ENCODE measurements at places on chromosomes 2 and 18.

GRCh38 chr2:72137498-72138010, 10.1 kb downstream of the CYP26B1 start:
- no peak for DNase-seq

GRCh38 chr2:238131761-238132462, 6.6 kb upstream of the KLHL30 start:
- DNase-seq, result no peak

GRCh38 chr2:98569197-98569793, 39.0 kb downstream of the COA5 start:
- DNase-seq, result no peak

GRCh38 chr2:240760121-240760520, 59.9 kb downstream of the KIF1A start:
- DNase-seq, result no peak

DNA sequence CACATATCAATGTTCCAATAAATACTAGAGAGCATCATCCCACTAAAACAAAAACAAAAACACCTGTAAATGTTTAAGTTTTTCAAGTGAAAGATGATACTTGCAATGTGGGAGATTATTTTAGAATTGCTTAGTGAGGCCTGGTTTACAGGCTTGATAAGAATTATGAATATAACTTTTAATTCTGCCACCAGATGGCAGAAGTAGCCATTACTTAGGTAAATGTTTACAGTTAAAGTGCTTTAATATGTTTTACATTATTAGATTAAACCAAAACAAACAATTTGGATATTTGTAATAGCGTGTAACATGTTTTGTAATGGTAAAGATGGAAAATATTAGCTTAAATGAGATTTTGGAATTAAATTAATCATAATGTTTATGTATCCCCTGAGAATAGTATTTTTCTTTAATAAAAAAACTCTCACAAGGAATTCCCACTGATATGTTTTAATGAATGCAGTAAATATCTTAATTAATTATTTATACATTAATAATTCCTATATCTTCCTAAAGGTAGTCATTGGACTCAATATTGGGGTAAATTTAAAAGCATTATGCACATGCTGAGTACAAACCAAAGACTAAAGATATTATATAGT, 522.0 kb downstream of the SPAG16 start:
- no peak for DNase-seq

- no peak for DNase-seq
Measured at GRCh38 chr18:62366992-62367391, 41.9 kb downstream of the TNFRSF11A start.

GRCh38 chr2:238320648-238321281, 447 bp downstream of the TRAF3IP1 start:
- peak; percentile 70 for DNase-seq

DNA sequence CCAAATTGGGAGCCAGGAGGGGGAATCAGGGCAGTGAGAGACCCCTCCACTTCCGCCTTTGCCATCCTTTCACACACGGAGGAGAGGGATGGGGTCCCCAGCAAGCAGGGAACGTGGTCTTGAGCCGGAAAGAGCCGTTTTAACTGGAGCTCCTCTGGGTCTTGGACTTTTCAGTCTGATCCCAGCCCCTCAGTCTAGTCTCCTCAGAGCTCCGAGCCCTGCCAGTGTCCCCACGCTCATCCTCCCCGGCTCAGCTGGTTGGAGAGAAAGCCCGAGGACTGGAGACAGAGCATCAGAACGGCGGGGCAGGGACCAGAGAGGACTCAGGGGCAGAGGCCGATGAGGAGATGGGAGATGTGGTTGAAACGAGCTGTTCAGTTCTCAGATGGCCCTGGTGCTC, 26.1 kb upstream of the OTOF start:
- no peak for DNase-seq

- DNase-seq, result no peak
Measured at GRCh38 chr2:202113571-202114142, 40.6 kb downstream of the KIAA2012 start.

- no peak for DNase-seq
Measured at GRCh38 chr2:110995911-110996310, 124.8 kb upstream of the BCL2L11 start.

DNA sequence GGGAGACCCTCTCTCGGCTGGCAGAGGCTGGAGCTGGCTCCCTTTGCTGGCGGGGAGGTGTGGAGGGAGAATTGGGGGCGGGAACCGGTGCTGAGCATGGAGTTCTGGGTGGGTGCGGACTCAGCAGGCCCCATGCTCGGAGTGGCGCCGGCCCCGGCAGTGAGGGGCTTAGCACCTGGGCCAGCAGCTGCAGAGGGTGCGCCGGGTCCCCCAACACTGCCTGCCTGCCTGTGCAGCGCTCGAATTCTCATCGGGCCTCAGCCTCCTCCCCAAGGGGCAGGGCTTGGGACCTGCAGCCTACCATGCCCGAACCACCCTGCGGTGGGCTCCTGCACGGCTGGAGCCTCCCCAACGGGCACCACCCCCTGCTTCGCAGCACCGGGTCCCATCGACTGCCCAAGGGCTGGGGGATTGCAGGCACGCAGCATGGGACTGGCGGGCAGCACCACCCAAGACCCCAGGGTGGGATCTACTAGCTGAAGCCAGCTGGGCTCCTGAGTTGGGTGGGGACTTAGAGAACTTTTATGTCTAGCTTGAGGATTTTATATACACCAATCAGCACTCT, 129.8 kb downstream of the LRRC30 start:
- DNase-seq, result no peak

DNA sequence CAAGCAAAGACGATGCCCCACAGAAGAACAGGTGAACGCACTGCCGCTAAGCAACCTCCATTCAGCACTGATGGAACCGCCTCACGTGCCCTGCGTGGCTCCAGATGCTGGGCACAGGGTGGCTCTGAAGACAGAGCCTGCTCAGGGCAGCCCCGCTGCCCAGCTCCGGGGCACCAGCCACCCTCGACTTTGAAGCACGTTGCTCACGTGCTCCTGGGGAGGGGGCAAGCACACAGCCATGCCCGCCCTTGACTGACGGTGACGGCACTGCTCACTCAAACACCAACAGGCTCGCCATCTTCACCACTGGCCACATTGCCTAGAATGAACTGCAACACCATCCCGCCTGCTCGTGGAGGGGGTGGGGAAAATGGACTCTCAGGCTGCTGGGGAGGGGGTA, 251.3 kb downstream of the HDAC4 start:
- no peak for DNase-seq

GRCh38 chr2:223056701-223057418, 4.9 kb downstream of the KCNE4 start:
- DNase-seq, result no peak

DNA sequence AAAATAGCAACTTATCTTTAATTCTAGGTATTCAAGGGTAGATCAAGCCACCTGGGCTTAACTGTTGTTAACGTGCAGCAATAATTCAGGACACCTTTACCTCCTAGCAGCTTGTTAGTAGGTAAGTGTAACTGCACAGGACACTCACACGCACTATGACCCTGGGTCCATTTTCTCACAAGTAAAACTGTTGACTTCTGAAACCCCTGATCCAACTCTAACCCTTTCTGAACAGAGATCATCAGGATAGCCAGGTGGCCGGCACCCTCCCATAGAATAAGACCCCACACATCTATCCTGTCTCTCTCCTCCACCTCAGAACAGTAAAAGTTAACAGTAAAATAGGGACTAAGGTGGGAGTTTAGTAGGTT, 610 bp downstream of the SPC25 start:
- DNase-seq, result no peak

DNA sequence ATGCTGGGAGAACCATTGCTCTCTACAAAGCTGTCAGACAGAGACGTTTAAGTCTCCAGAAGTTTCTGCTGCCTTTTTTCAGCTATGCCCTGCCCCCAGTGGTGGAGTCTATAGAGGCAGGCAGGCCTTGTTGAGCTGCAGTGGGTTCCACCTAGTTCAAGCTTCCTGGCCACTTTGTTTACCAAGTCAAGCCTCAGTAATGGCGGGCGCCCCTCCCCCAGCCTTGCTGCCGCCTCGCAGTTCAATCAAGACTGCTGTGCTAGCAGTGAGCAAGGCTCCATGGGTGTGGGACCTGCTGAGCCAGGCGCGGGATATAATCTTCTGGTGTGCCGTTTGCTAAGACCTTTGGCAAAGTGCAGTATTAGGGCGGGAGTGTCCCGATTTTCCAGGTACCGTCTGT, 52.7 kb upstream of the SCYGR2 start:
- DNase-seq, result no peak

- no peak for DNase-seq
Measured at GRCh38 chr2:238502956-238503791, 76.4 kb downstream of the ASB1 start.

DNA sequence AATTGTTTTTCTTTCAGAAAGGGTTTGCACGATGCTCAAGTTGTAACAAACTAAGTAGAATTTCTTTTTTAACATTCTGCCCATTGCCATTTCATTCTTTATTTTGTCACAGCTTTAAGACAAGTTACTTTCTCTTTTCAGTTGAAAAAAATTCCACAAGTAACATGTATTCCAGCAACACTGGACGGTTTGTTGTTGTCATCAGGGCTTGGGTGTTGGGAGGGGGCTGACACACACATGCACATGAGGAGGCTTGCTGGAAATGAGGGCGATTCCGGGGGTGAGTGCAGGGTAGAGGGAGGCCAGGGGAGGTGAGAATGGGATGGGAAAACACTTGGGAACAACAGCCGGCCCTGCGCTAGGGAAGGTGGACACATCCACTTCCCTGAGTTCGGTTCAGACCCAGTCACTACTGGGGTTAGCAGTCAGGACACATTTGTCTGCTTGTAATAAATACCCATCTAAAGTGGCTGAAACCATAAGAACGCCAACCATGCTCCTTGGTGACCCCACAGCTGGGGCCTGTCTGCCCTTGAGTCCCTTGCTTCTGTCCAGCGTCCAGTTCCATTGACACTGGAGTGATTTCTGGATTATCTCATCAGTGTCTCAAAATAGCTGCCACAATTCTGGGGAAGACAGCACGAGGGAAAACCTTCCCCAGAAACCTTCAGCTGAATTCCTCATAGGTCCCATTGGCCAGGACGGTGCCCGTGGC, 141.8 kb upstream of the BCL2L11 start:
- no peak for DNase-seq

DNA sequence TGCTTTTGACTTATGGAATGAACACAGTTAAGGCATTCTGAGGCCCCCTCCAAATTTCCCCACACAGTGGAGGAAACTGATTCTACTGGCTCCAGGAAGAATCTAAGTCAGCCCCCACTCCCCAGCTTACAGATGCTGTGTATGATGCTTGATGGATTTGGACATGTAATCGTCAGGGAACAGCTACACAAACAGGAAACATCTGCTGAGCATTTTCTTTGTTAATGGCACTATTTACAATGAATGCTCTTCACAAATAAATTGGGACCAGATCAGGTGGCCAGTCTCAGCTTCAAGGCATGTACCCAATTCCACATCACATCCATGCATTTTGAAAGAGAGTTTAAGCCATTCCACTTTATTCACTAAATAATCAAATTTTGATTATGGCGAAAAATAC, 562.3 kb downstream of the SOX11 start:
- DNase-seq, result no peak

DNA sequence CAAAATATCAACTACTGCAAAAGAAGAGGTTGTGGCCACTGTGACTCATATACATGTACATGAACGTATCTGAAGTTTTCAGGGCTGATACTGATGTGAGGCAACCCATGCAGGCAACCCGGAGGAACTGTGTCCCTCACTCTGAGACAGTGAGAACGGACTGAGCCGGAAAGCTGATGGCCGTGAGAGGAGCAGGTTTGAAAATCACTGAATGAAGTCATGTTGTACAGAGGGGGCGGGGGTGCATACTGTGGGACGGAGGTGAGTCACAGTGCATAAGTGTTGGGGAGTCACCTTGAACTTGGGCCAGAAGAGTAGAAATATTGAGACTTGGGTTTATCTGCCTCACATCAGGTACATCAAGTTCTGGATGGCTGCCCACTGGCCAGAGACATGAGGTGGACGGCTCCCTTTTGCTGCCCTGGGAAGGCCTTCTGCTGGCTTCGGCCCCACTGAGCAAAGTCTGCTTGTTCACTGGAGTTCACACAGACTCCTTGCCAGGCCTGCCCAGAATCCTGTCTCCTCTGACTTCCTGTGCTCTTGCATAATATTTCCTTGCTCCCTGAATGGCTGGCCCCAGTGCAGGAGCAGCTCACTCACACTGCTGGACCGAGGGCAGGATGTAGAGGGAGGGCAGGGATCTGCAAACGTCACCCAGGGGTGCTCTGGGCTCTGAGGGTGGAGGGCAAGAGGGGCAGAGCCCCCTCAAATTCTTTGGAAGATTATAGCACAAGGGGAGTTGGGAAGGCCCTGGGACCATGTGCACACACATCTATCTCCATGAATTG, 18.1 kb downstream of the EPAS1 start:
- no peak for DNase-seq

- DNase-seq, result no peak
Measured at GRCh38 chr18:13323186-13323585, 104.6 kb downstream of the LDLRAD4 start.

DNA sequence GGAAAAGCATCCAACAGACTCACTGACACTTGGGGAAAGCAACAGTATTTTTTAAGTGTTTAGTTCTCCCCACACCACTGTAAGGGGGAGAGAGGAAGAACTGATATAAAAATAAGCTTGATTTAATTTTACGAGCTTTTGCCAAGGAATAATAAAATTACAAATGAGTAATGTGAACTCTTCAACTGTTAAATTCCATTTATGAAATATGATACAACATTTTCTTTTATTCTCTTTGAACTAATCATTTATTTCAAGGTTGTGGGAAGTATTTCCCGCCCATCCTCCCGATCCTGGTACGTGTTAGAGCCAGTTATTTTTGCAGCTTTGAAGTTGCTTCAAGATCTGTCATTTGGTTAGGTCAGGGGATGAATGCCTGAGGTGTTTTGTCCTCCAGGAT, 35.2 kb downstream of the WDPCP start:
- no peak for DNase-seq

- no peak for DNase-seq
Measured at GRCh38 chr2:69464575-69464974, 27.3 kb upstream of the NFU1 start.

DNA sequence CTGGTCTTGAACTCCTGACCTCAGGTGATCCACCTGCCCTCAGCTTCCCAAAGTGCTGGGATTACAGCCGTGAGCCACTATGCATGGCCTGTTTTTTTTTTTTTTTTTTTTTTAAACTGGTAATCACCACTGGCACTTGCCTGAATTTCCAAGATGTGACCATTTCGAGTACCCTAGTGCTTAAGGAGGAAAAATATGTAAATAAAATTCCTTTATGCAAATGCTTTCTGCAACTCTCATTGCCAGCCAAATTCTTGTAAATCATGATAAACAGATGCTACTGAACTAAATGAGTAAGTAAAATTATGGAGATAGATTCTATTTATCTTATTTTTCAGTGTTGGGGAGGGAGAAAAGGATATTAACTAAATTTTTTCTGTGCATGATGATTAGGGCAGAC, 18.6 kb downstream of the CDCA7 start:
- DNase-seq, result no peak

DNA sequence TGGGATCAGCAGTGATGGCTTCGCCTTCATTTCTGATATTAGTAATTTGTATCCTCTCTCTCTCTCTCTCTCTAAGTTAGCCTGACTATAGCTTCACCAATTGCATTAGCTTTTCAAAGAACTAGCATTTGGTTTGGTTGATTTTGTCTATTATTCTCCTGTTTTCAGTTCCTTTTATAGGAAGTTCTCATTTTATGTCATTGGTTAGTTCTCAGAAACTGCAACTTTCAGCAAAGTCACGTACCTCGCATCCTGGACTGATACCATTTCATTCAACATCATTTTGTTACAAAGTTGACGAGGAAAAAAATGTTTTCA, 450.8 kb downstream of the EIPR1 start:
- DNase-seq, result no peak

GRCh38 chr2:175363699-175364098, 182.2 kb upstream of the ATP5MC3 start:
- no peak for DNase-seq

GRCh38 chr2:108853421-108853820, 66.8 kb downstream of the CCDC138 start:
- no peak for DNase-seq

All from caudate nucleus (tissue), 63 donors.